ENCODE measurements at places on chromosomes 5 and 9. TPM values are rescaled to one million over a fixed set of nuclear protein-coding genes. Genes with fewer than 3 reads are reported as not detected.

- H3K4me3 ChIP-seq: no peak overlapping the region
- no peak overlapping the region for H3K27ac ChIP-seq
- no peak for DNase-seq
- no peaks in the 10 kb centered on the region for H3K27me3 ChIP-seq
- H3K36me3 ChIP-seq: no peaks in the 10 kb centered on the region
- H3K4me1 ChIP-seq: no peaks in the 10 kb centered on the region
Observed at GRCh38 chr9:105963343-105964099, 269.2 kb downstream of the TMEM38B start.

DNA sequence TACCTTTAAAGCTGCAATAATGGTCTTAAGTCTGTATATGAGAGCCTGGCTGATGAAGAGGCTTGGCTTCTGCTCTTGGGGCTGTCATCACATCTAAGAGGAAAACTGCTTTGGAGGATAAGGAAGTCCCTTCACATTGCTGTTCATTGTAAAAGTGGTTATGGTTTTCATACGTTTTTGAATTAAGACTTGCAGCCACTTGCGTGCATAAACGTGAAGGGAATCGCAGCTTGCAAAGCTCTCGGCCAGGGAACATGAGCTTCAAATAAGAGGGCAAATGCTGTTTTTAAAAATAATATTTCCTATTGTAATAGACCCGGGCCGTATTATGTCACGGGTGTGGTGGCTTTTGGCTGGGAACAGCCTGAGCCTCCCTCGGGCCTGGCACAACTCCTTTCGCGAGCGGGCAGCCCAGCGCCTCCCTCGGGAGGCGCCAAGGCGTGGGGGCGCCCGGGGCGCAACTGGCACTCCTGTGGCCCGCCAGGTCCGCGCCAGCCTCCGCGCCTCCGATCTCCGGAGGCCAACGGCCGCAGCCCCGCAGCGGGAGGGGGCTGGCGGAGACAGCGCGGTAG lies 538 bp upstream of the ARHGEF28 start:
- no peaks in the 10 kb centered on the region for H3K27me3 ChIP-seq
- H3K36me3 ChIP-seq: no peaks in the 10 kb centered on the region
- peaks cover 3% of the 10 kb centered on the region for H3K4me1 ChIP-seq
- H3K27ac ChIP-seq: peak overlapping the region; percentile 67
- peak overlapping the region; percentile 72 for H3K4me3 ChIP-seq

- no peaks in the 10 kb centered on the region for H3K27me3 ChIP-seq
- no peak for DNase-seq
- H3K27ac ChIP-seq: no peak overlapping the region
- no peaks in the 10 kb centered on the region for H3K4me1 ChIP-seq
- H3K4me3 ChIP-seq: no peak overlapping the region
Observed at GRCh38 chr5:67115246-67115645, 81.4 kb downstream of the CD180 start.

- H3K4me1 ChIP-seq: no peaks in the 10 kb centered on the region
- H3K27ac ChIP-seq: no peak overlapping the region
- no peaks in the 10 kb centered on the region for H3K36me3 ChIP-seq
- peak; percentile 41 for DNase-seq
Observed at GRCh38 chr5:58498340-58498942, 7.2 kb downstream of the GAPT start.

GRCh38 chr5:173686950-173687349 lies 70.5 kb upstream of the BOD1 start:
- no peaks in the 10 kb centered on the region for H3K36me3 ChIP-seq
- no peaks in the 10 kb centered on the region for H3K4me1 ChIP-seq
- DNase-seq: no peak

DNA sequence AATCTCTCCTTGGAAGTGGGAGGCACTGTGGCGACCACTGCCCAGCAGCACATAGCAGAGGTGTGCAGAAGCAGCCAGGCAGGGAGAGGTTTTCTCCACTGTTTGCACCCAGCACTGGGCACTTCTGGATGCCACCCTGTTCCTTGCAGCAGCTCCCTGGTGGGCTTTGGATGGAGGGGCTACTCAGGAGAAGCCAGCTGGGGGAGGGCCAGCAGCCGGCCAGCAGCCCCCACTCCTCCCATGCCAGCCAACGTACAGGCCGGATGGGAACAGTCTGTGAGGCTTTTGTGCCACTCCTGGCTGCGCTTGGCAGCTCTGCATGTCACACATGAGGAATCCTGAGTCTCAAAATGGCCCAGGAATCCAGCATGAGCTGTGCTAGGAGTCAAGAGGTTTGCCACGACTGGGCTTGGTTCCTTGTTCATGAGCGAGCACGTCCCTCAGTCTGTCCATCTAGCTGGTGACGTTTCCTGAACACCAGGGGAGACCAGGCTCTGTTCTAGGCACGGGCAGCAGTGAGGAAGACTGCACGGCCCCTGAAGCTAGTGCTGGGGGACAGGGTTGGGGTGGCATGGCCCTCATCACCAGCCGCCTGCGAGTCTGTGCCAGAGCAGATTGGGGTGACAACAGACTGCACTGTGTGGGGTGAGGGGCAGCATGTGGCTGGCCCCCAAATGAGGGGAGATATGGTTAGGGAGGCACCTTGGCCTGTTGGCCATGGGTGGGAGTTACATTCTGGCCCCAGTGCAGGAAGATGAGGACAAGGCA lies 10.1 kb downstream of the PHF2 start:
- H3K36me3 ChIP-seq: no peaks in the 10 kb centered on the region
- H3K4me1 ChIP-seq: peaks cover 6% of the 10 kb centered on the region
- DNase-seq: no peak
- H3K27me3 ChIP-seq: no peaks in the 10 kb centered on the region

DNA sequence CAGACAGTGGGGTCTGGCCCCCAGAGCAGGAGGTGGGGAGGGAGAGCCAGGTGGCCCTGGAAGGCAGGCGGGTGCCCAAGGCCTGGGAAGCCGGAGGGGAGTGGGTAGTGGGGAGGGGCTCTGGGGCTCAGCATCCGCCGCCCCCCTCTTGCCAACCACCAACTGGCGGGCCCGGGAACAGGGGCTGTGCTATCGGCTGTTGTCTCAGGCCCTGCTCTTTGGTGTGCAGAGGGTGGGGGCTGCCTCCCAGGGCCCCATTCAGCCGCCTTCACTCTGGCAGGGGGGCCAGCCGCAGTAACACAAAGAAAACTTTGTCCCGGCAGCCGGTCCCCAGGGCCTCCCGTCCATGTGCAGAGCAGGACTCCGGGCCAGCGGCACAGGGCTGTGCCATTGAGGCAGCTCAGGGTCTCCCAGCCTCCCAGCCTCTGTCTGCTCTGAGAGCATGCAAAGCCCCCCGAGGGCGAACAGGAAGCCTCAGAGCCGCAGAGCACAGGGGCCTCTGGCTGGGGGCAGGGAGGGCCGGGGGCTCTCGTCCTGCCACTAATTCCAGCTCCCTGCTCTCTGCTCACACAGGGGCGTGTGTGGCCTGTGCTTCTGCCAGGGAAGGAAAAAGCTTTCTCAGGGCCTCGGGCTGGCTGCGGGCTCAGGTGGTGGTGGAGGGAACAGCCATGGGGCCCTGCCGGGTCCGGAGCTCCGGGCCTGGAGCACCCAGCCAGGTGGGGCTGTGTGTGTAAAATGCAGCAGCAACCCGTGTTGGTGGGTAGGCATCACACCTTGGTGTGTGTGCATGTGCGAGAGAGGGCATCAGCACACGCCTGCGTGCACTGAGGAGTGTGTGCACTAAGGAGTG lies 54.2 kb upstream of the NOTCH1 start:
- H3K4me3 ChIP-seq: no peak overlapping the region
- DNase-seq: no peak
- H3K4me1 ChIP-seq: no peaks in the 10 kb centered on the region
- peaks cover 6% of the 10 kb centered on the region for H3K27me3 ChIP-seq

- no peak overlapping the region for H3K27ac ChIP-seq
- DNase-seq: peak; percentile 45
- H3K27me3 ChIP-seq: no peaks in the 10 kb centered on the region
- no peaks in the 10 kb centered on the region for H3K36me3 ChIP-seq
- no peak overlapping the region for H3K4me3 ChIP-seq
Observed at GRCh38 chr5:124402144-124402581, 344.3 kb downstream of the ZNF608 start.

GRCh38 chr9:93263334-93264229 lies 79.6 kb downstream of the WNK2 start:
- peaks cover 8% of the 10 kb centered on the region for H3K27me3 ChIP-seq
- no peaks in the 10 kb centered on the region for H3K4me1 ChIP-seq
- DNase-seq: no peak
- no peak overlapping the region for H3K27ac ChIP-seq

- no peak overlapping the region for H3K4me3 ChIP-seq
- no peaks in the 10 kb centered on the region for H3K4me1 ChIP-seq
- H3K36me3 ChIP-seq: no peaks in the 10 kb centered on the region
- no peaks in the 10 kb centered on the region for H3K27me3 ChIP-seq
- H3K27ac ChIP-seq: no peak overlapping the region
Observed at GRCh38 chr5:86917117-86917579, 299.4 kb downstream of the COX7C start.

- H3K27me3 ChIP-seq: no peaks in the 10 kb centered on the region
- H3K27ac ChIP-seq: no peak overlapping the region
- DNase-seq: no peak
- no peak overlapping the region for H3K4me3 ChIP-seq
Observed at GRCh38 chr9:137097761-137098462, 11.1 kb downstream of the MAN1B1 start.

DNA sequence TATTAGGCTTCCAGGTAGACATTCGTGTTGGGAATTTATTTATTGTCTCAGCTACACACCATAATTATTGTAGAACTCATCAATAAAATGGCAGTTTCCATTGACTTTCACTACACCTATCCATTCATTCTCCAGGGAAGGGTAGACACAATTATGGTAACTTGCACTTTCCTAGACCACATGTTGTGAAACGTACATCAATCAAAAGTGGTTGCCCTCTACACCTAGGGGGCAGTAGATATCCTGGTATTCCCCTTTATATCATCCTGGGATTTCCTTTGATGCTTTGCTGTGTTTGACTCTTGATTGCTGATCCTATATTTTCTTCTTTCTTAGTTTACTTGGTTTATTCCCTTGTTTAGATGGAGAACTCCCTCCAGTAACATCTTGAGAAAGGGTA lies 47.9 kb downstream of the ADGRV1 start:
- no peak overlapping the region for H3K4me3 ChIP-seq
- H3K4me1 ChIP-seq: no peaks in the 10 kb centered on the region
- no peak for DNase-seq
- H3K36me3 ChIP-seq: no peaks in the 10 kb centered on the region
- H3K27ac ChIP-seq: no peak overlapping the region

DNA sequence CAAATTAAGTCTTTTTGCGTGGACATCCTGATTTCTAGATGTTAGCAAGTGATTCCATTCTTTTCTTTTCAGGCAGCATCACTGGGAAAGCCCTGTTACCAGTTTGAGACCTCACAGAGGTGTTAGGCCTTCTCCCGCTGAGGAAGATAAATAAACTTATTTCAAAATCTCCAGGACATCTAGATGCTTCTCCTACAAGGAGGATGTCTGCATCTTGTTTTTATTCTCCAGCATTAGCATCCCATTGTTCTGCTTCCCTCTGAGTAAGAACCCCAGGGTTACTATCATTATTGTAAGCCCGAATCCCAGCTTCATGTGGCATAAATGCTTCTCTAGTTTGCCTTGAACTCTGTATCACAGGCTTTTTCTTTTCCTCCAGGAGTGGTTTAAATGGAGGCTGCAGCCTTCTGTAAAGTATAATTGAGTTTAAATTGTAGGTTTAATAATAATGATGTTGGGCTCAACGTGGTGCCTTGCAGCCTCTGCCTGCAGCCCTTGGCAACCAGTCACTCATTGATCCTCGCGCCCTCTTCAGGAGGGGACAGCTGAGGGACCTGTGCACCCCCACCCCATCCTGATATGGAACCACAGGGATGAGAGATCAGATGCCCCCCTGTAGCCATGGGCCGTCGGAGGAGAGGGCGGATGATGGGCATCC lies 114.9 kb downstream of the PDZD2 start:
- H3K4me1 ChIP-seq: no peaks in the 10 kb centered on the region
- peaks cover 13% of the 10 kb centered on the region for H3K27me3 ChIP-seq
- H3K27ac ChIP-seq: no peak overlapping the region
- H3K36me3 ChIP-seq: no peaks in the 10 kb centered on the region
- no peak for DNase-seq
- no peak overlapping the region for H3K4me3 ChIP-seq

DNA sequence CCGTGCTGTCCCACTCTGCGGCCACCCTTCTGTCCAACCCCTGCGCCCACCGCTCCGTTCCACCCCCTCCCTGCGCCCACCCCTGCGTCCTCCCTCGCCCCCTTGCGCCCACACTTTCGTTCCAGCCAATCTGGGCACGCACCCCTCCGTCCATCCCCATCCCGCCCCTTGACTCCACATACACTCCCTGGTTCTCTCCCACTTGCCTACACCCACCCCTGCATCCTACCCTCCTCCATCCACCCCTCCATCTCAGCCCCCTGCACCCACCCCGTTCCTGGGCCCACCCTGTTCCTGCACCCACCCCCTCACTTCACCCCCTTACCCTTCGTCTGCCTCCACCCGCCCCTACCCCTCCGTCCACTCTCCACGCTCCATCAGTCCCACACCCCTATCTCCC lies 7.0 kb downstream of the ADAMTS13 start:
- peaks cover 15% of the 10 kb centered on the region for H3K27me3 ChIP-seq
- H3K4me1 ChIP-seq: no peaks in the 10 kb centered on the region
- no peak overlapping the region for H3K27ac ChIP-seq
- peaks cover 4% of the 10 kb centered on the region for H3K36me3 ChIP-seq
- no peak for DNase-seq

DNA sequence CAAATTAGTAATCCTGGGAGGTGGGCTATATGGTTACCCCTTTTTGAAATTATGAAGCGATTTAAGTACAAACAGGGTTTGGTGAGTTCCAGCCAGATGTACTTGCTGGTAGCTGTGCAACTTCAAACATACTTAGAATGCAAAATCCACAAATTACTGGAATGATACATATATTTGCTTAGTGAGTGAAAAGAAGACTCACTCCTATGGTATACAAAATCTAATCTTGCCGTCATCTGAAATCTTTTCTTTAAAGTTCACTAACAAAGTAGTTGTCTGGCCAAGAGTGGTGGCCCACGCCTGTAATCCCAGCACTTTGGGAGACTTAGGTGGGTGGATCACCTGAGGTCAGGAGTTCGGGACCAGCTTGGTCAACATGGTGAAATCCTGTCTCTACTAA lies 64.9 kb upstream of the TJP2 start:
- no peak overlapping the region for H3K27ac ChIP-seq
- H3K4me1 ChIP-seq: no peaks in the 10 kb centered on the region
- no peaks in the 10 kb centered on the region for H3K27me3 ChIP-seq
- no peaks in the 10 kb centered on the region for H3K36me3 ChIP-seq
- no peak overlapping the region for H3K4me3 ChIP-seq
- no peak for DNase-seq

- no peak overlapping the region for H3K27ac ChIP-seq
- peak; percentile 0 for DNase-seq
- no peaks in the 10 kb centered on the region for H3K4me1 ChIP-seq
- no peaks in the 10 kb centered on the region for H3K36me3 ChIP-seq
- no peak overlapping the region for H3K4me3 ChIP-seq
- no peaks in the 10 kb centered on the region for H3K27me3 ChIP-seq
Observed at GRCh38 chr5:60026161-60026560, 132.6 kb upstream of the PDE4D start.

- H3K36me3 ChIP-seq: no peaks in the 10 kb centered on the region
- H3K4me3 ChIP-seq: no peak overlapping the region
- H3K27me3 ChIP-seq: no peaks in the 10 kb centered on the region
- no peak overlapping the region for H3K27ac ChIP-seq
- no peak for DNase-seq
- no peaks in the 10 kb centered on the region for H3K4me1 ChIP-seq
Observed at GRCh38 chr5:56530626-56531138, 284.7 kb upstream of the MAP3K1 start.

- DNase-seq: no peak
- H3K27ac ChIP-seq: no peak overlapping the region
- no peak overlapping the region for H3K4me3 ChIP-seq
- peaks cover 42% of the 10 kb centered on the region for H3K36me3 ChIP-seq
- H3K27me3 ChIP-seq: no peaks in the 10 kb centered on the region
- peaks cover 22% of the 10 kb centered on the region for H3K4me1 ChIP-seq
Observed at GRCh38 chr9:95090023-95090791, 227.3 kb downstream of the FANCC start.

The LNPEP gene
- total RNA-seq: 27.4 TPM

The SH3GL2 gene
- under 0.01 TPM for total RNA-seq

The FYB1 gene
- not detected for total RNA-seq

The DNAJB5 gene
- total RNA-seq: 14.9 TPM

The DAB2 gene
- 97.2 TPM for total RNA-seq
